ENCODE measurements at places on chromosomes 6 and 20.

GRCh38 chr6:24953726-24954125 is 18.0 kb upstream of the RIPOR2 start:
- no peak for DNase-seq

- DNase-seq: no peak
Measured at GRCh38 chr6:89817481-89817880, 2.1 kb downstream of the MDN1 start.

DNA sequence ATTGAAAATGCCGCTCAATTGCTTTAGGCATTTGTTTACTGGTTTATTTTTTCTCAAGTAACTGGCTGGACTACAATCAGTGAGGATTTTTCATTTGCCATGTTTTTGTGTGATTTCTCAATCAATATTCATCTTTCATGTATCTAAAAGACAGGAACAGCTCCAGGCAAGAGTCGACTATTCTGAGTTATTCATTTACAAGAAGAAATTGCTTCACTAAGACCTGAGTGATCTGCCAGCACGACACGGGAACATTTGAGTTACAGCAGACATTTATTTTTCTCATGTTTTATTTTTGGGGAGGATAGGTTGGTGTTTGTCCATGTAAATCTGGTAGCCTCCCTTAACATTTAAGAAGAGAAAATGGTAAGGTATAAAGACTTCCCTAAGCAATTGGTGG is 124.1 kb downstream of the CBLN4 start:
- DNase-seq: no peak

GRCh38 chr6:31898383-31899011 is 999 bp upstream of the EHMT2 start:
- peak; percentile 69 for DNase-seq

DNA sequence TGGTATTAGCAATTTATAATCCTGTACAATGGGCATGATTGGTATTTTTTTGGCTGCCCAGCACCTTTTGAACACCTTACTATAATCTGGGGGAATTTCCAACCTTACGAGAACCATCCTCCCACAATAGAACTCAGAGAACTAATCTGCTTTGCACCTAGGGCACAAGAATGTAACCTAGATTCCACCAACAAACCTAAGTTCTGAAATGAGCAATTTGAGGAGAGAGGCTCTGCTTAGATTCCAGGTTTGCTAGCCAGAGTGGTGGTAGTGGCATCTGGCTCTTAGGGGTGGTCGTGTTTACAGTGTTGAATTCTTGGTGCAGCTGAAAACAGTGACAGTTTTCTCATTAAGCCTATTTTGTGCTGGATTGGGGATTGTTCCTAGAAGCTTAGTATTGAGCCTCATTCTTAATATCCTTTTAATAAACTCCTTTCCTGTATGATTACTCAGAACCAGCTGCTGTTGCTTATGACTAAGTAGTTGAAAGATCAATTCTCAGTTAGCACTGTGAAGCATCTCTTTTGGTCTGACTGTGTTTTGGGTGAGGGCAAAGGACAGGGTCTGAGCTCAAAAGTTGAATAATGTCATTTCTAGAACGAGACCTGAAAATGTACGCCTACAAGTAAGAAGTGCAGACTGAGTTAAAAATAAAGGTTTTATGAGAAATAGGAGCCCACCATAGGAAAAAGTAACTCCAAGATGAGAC is 385.6 kb downstream of the CDKAL1 start:
- DNase-seq: no peak

DNA sequence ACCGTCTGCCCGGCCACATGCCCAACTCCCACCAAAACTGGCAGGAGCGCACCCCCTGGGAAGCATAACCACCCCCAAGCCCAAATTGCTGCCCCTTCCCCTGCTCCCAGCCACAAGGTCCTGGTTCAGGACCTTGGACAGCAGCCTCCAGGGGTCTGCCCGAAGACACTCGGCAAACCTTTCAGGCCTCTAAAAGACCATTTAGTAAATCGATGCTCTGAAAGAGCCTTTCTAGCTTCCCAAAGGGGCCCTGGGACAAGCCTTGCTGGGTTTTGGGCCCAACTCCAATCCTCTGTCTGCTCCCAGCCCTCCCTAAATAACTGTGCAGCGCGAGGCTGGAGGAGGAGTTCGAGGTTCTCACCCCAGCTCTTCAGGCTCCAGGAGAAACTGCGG is 30.5 kb downstream of the GRM4 start:
- DNase-seq: no peak

DNA sequence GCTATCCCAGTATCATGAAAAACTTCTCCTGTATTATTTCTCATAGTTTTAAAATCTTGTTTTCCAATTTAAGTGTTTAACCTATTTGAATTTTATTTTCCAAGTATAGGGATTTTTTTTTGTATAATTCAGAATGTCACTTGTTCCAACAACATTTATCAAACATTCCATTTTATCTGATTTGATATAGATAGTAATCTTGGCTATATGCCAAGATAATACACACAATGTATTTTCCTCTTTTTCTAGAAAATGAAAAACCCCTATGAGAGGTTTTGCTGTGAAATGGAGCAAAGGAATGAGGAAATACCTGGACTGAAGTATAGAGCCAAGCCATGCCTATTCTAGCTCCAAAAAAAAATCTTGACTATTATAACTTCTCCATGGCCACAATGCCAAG is 628.9 kb downstream of the HTR1B start:
- DNase-seq: no peak

- no peak for DNase-seq
Measured at GRCh38 chr20:43442282-43442880, 15.3 kb upstream of the SRSF6 start.

DNA sequence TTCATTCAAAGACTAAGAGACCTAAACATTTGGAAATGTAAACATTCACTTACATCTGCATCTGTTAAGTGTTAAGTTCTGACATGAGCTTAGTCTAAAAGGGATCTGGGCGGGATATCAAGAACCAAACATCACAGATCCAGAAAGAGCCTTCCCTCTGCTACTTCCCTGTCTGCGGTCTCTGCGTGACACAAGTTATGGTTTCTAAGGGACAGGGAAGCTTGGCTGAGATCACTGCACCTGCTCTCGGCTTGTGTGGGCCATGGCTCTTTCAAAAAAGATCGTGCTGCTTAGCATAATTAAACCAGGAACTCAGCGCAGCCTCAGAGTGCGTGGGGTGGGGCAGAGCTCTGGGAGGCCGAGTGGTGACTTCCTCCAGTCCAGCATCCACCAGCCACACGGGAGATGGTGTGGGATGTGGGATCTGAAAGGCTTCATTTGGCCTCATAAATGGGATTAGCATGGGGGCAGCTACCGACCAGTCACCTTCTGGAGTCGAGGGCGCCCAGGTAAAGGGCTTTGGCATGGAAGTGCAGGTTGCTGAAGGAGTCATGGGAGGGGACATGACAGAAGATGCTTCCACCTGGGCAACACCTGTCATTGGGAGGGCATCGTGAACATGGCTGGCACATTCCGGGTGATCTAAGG is 16.7 kb upstream of the RAMACL start:
- no peak for DNase-seq

GRCh38 chr6:15522427-15522826 is 140.4 kb downstream of the DTNBP1 start:
- DNase-seq: no peak

GRCh38 chr20:10788055-10788454 is 114.3 kb upstream of the JAG1 start:
- no peak for DNase-seq

DNA sequence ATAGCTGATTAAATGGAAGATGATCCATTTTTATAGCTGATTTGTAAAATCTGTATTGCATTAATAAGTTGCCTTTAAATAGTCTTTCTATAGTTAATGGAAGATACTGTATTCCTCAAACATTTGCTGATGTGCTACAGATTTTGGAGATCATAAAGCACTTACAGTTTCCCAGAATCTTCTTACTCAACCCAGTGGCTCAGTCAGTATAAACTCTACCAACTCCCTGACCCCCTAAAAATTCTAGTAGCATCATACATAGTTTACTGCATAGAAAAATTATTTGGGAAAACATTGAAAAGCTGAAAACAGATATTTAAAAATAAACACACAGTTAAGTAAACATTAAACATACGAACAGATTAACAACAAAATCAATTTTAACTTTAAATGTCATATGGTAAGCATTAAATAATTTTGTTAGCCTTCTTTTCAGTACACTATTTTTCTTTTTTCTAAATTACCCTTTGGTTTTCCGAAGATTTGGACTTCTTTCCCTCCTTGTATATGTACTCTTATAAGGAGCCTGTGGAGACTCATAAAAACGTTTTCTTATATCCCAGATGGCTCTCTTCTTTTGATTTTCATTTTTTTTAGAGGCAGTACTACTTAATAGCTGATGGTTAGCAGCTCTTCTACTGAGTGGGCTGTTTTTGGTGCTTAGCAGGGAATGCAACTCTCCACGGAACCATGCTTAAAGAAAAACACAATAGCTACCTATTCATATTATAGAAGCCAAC is 62.7 kb upstream of the BMP5 start:
- no peak for DNase-seq

- no peak for DNase-seq
Measured at GRCh38 chr6:39804466-39805065, 12.4 kb downstream of the DAAM2 start.

- no peak for DNase-seq
Measured at GRCh38 chr6:158665332-158665731, 15.5 kb downstream of the SYTL3 start.

GRCh38 chr20:61493798-61494305 is 241.8 kb downstream of the CDH4 start:
- DNase-seq: no peak

DNA sequence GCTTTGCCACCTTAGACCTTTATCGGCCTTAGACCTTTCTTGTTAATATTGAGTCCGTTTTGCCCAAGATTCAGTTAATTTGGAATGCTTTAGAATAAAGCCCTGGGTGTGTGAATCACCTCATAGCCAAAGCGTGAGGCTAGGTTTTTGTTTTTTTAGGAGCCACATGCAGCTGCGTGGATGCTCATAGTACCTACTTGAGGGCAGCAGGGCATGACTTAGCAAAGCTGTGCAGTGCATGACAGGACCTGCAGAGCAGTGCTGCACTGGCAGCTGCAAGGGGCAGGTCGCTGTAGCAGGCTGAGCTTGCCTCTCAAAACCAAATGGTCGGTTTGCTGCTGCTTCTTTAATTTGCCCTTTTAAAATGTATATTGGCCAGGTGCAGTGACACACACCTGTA is 116.1 kb downstream of the JAG1 start:
- no peak for DNase-seq

- peak; percentile 3 for DNase-seq
Measured at GRCh38 chr6:18823782-18824386, 436.7 kb downstream of the RNF144B start.

DNA sequence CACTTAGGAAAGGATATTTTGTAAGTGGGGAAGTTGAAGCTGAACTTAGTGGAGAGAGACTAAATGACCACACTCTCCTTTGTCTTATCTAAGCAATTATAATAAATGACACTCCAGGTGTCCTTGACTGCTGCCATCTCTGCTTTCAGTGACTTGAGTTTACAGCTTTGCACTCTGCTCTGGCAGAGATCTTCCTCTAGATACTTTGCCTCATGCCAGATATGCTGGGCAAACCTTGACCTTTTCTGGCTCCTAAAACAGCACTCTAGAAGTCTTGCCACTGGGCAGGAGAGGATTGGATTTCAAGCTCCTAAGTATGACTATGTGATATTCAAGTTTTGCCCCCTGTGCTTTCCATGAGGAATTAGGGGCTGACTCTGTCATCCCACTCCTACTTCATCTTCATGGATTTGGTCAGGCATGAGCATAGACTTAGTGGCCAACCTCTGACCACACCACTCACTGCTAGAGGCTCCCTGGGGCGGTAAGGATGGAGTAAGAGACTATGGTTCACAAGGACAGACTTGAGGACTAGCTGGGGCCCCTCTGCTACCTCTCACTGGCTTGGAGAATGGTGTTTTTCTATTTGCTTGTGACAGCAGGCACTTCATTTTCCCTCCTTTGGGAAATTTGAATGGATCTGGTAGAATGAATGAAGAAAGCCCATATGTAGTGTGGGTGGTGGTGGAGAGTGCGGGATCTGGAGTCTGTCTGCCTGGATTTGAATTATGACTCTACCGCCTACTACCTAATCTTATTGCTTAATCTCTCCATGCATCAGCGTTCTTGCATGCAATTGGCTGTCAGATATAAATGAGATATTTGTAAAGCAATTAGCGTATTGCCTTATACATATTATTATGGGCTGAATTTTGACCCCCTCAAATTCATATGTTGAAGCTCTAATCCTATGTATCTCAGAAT is 191.4 kb downstream of the REV3L start:
- no peak for DNase-seq

DNA sequence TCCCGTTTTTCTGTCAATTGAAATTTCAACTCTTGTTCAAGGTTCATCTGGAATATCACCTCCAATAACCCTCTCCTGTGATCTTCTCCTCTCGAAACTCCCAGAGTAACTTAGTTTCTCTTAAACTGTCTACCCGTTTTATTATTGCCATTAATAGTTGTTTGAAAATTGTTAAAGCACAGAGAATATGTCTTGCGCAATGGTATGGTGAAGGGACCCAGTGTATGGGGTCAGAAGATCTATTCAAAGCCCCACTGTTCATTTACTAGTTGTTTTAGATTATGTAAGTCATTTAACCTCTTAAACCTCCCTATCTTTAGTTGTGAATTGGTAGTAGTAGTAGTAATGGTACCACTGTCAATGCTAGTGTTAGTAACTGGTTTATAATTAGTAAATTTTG is 6.2 kb upstream of the TAB2 start:
- no peak for DNase-seq

- no peak for DNase-seq
Measured at GRCh38 chr20:64069614-64070243, 6.7 kb downstream of the TCEA2 start.

GRCh38 chr20:36929290-36929689 is 22.2 kb downstream of the SAMHD1 start:
- no peak for DNase-seq

GRCh38 chr20:44247131-44247571 is at the start of gene GDAP1L1:
TSS of gene GDAP1L1 (plus strand) at chr20:44247308. CDS start at chr20:44247335, 27 bp downstream.
- DNase-seq: no peak

- no peak for DNase-seq
Measured at GRCh38 chr6:12182676-12183075, 107.5 kb upstream of the EDN1 start.

GRCh38 chr6:146805546-146806325 is 207.0 kb downstream of the ADGB start:
- no peak for DNase-seq

- no peak for DNase-seq
Measured at GRCh38 chr6:31609519-31610406, 5.3 kb upstream of the AIF1 start.

GRCh38 chr20:60104993-60105803 is 147.0 kb downstream of the CDH26 start:
- no peak for DNase-seq

- DNase-seq: no peak
Measured at GRCh38 chr6:36376183-36376582, 11.3 kb downstream of the ETV7 start.
